Femur (tissue), 1 donor: ENCODE measurements at places on chromosomes 6 and 20.
A peak's percentile ranks its signal among the peaks of the same experiment; 100 is the strongest.

GRCh38 chr6:39167321-39167720, 52.3 kb upstream of the SAYSD1 start:
- DNase-seq: no peak

DNA sequence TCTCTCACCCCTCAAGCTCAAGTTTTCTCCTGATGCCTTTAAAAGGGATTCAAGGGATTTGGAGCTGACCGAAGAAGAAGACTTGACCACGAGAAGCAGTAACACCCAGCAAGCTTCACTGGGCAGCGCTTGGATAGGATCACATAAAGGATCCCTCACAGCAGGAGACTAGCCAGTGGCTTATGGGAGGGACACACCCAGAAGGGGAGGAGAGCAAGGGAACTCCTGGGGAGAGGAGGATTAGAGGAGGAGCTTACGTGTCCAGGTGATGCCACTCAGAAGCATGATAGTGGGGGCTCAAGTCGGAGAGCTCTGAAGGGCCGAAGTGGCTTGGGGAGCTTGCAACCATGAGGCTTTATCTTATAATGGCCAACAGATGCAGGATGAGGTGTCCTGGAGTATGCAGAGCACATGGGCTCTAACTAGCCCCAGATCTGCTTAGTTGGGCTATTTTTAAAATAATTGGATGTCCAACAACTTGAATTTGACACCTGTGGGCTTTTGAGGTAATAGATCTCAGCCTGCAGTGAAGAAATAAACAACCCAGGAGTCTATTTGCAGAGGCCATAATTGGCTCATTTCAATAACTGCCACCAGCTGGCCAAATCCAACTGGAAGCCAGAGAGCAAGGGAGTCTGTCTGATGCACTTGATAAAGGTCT, 137.9 kb upstream of the EXOC2 start:
- DNase-seq: no peak

GRCh38 chr6:109372130-109372529, 10.1 kb downstream of the CD164 start:
- no peak for DNase-seq

GRCh38 chr6:125157725-125158124, 4.2 kb downstream of the TPD52L1 start:
- no peak for DNase-seq

GRCh38 chr6:41367700-41368099, 32.3 kb downstream of the NCR2 start:
- peak; percentile 78 for DNase-seq

- DNase-seq: no peak
Measured at GRCh38 chr20:54088430-54088829, 18.0 kb upstream of the BCAS1 start.

- no peak for DNase-seq
Measured at GRCh38 chr20:1579488-1579887, 22.0 kb upstream of the SIRPD start.

DNA sequence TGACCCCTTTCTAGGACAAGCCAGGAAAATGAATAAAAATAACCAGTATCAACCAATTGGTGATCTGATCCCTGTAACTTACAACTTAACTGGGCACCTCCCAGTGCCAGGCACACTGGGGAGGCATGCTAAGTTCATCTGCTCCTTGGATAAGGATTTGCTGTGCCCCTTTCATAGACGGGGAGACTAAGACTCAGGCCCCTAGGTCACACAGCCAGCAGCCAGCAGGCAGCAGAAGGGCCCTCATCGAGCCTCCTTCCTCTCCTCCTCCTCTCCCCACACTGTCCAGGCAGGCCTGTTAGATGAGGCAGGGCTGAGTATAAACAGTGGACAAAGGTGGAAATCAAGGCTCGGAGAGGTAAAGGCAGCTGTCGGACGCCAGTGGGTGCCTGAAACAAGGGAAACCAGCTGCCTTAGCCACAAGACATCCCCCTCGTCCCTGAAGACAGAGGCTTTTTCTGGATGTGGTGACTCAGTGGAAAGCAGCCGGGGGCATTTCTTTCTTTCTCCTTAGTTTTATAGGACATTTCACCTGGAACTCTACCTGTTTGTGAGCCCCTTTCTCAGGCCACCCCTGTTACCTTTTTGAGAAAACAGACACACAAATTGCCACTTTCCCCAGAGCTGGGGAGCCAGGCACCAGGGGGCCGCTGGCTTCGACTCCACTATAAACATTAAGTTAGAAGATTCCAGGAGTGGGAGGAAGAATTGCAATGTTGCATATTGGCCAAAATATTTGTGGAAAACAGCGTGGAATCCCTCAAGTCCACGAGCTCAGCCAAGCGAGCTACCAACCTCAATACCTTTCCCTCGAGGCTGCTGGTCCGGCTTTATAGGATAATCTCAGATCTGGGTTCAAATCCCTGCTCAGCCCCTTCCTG, 166.0 kb downstream of the PREX1 start:
- DNase-seq: no peak

GRCh38 chr20:46973766-46974165, 79.1 kb downstream of the EYA2 start:
- no peak for DNase-seq
